Smooth muscle cell of the coronary artery (primary cell): ENCODE measurements at places on chromosomes 4 and X. TPM values are rescaled to one million over a fixed set of nuclear protein-coding genes. Genes with fewer than 3 reads are reported as not detected.

Gene CRLF2
- not detected in 2 replicates for total RNA-seq

Gene TCP11X2
- total RNA-seq = not detected in 2 replicates

Gene C4orf51
- not detected in 2 replicates for total RNA-seq

Gene MXRA5
- 0.90 and 24.9 TPM in 2 replicates for total RNA-seq

Gene TMSB15B
- total RNA-seq = 1.5 and 5.7 TPM in 2 replicates

Gene XKRX
- 0.12 and 0.60 TPM in 2 replicates for total RNA-seq

Gene GAGE12D
- not detected in 2 replicates for total RNA-seq

Gene IBSP
- 0.90 TPM in 1 of 2 replicates, not detected in the other for total RNA-seq

Gene TKTL1
- total RNA-seq = not detected in 2 replicates

Gene GIMD1
- total RNA-seq = not detected in 2 replicates

Gene EGF
- total RNA-seq = 0.08 and 0.35 TPM in 2 replicates

Gene UGT2B17
- total RNA-seq = not detected in 2 replicates

Gene LRIT3
- not detected in 2 replicates for total RNA-seq

Gene NRK
- total RNA-seq = 0.12 and 0.15 TPM in 2 replicates

Gene RRH
- total RNA-seq = 0.08 TPM in 1 of 2 replicates, not detected in the other

Gene VCX3B
- total RNA-seq = not detected in 2 replicates

Gene HTRA3
- total RNA-seq = 0.45 and 6.8 TPM in 2 replicates
